NCI-H1694 treated with DMSO at 0.1 percent for 48 hours (cell line): ENCODE measurements at places on chromosomes 7 and 10.
A peak's percentile ranks its signal among the peaks of the same experiment; 100 is the strongest.

GRCh38 chr7:27314111-27314510, 71.5 kb downstream of the EVX1 start:
- peak; percentile 25 for DNase-seq

DNA sequence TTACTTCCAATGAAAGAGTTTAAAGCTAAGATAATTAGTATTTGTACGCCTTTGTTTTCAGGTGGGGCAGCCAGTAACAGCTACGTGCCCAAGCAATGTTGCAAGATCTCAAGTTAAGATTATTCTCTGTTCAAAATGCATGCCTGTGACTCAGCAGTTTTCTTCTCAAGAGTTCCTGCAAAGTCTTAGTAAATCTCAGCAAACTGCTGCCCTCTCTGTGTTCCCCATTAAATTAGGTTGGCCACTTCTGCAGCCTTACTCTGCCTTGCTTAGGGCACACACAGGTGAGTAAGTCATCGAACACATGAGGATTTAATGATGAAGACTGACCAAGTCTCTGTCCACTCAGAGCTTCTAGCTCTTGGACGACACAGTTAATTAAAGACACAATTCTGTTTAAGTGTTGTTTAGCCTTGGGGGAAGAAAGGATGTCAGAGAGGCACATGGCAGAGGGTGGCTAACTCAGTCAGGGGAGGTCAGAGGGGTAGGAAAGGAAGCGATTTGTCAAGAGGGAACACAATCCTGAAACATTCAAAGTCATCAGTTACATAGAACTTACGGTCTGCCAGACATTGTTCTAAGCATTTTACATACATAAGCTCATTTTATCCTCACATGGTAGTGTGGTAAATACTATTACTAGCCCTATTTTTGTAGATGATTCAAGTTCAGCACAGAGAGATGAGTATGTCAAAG, 20.2 kb upstream of the SLC35G1 start:
- no peak for DNase-seq

- DNase-seq, result no peak
Measured at GRCh38 chr10:110074758-110075671, 67.2 kb downstream of the ADD3 start.

DNA sequence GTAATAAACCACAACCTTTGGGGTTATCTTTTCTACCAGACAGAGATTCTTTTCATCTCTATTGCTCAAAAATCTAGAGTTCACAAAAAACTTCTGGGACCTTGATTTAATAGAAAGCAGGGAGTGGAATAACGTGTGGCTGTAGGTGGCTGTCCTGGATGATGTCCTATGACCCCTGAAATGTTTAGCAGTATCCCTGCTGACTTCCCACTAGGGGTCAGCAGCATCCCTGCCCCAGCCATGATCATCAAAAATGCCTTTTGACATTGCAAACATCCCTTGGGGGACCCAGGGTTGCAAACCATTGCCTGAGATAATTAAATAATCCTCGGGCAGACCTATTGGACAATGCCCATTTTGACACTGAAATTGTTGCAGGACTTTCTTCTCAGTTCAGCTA, 177.1 kb downstream of the USP6NL start:
- no peak for DNase-seq

DNA sequence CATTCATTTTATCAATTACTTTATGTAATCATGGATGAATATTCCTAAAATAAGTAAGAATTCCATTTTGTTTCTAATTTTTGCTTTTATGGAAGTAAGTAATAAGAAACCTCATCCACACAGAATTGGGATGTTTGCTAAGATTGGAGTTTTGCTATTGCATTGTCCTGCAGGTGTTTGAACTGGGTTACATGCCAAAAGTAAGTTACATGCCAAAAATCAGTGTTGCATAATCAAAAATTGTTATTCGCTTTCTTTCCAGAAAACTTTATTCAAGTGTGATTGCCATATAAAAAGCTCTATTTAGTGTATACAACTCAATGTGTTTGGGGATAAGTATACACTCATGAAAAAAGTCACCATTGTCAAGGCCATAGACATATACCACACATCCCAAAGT, 346.7 kb upstream of the PLXDC2 start:
- DNase-seq, result no peak

- no peak for DNase-seq
Measured at GRCh38 chr7:107047902-107048782, 3.6 kb downstream of the PRKAR2B start.

DNA sequence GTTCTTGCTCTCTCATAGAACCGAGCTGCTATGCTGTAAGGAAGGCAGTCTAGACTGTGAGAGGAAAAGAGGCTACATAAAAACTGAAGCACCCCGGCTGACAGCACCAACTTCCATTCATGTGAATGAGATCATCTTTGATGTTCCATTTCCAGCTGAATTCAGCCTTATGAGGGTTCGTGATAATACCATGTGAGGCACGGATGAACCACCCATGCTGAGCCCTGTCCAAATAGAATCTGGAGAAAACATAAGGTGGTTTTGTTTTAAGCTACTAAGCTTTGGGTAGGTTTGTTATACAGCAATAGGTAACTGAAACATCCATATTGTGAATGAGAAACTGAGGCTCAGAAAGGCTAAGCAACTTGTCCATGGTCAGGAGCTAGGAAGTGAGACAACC, 6.9 kb upstream of the VAX1 start:
- DNase-seq, result no peak

- no peak for DNase-seq
Measured at GRCh38 chr10:34816085-34816496, 995 bp upstream of the PARD3 start.

DNA sequence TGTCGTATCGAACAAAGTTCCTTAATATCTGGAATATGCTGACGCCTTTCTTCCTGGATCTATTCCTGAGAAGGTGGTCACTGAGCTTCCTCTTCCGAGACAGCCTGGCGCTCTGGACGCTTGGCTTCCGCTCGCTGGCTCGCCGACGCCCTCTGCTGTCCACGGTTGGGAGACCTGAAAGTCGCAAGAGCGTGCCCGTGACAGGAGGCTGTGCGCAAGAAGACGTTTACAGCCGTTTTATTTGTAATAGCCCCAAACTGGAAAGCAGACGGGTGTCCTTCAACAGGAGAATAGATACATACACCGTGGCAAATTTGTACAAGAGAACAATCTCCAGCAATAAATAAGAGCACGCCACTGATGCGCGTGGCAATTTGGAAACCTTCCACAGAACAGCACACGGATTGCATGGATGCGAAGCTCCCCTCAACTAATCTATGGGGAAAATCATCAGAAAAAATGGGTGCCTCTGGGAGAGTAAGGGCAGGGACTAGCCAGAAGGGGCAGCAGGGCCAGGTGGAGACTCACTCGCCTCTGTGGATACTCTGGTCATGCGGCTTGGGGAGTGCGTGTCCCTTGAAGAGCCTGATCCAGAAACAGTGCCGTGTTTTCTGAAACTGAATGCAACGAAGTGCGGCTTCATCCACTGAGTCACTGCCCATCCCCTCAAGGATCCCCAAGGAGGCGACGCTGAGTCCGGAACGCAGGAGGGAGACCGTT, 41.5 kb upstream of the BNIP3 start:
- DNase-seq, result peak; percentile 0

DNA sequence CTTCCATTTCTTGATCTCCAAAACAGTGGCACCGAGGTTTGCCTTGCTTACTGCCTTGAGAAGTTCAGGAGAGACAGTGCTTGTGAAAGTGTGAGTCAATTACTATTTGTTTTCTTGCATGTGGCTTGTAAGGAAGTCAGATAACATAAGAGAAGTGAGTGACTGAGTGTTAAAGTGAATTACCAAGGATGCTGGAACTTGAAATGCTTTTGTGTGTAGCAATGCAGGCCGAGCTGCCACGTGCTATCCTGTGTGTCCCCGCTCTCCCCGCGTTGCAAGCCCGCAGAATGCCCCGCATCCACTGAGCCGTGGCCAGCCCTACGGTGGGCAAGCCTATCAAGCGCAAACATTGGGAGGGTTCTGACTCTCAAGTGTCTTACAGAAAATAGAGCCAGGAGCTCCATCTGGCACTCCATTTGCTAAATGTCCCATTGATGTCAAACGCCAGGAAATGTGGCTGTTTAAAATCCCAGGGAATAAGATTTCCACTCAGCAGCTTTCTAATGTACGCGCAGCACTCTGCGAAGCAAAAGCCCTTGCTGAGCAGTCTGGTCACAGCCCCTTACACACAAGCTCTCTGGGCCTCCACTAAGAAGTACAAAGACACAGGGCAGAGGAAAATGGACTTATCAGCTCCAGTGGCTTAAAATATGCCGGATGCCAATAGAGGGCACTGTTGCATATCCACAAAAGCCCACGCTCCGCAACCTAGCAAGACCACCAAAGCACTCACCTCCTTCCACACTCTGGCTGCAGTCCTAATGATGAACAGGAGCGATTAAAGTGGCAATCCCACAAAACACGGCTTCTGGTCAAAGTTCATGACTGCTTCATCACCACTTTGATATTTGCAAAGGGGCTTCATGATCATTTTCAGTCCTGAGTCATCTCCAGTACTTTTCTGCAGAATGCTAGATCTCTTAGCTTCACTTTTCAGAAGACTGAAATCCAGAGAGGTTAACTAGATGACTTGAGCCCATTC, 158.0 kb upstream of the ITGB1 start:
- DNase-seq, result peak; percentile 36

DNA sequence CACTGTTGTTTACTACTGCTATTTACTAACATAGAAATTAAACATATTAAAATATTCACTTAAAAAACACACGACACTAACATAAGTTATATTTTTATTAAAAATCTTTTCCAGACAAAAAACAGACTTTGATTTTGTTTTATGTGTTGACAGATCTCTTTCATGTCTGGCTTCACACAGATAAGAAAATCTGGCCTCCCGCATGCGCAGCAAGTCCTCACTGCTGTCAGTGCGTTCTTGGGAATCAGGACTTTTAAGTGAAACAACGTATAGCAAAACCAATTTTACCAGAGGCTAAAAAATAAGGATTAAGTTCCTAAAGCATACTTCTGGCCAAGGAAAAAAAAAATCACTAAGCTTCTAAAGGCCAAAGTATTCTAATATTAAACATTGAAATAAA, 1.2 kb upstream of the IDI1 start:
- DNase-seq, result no peak

DNA sequence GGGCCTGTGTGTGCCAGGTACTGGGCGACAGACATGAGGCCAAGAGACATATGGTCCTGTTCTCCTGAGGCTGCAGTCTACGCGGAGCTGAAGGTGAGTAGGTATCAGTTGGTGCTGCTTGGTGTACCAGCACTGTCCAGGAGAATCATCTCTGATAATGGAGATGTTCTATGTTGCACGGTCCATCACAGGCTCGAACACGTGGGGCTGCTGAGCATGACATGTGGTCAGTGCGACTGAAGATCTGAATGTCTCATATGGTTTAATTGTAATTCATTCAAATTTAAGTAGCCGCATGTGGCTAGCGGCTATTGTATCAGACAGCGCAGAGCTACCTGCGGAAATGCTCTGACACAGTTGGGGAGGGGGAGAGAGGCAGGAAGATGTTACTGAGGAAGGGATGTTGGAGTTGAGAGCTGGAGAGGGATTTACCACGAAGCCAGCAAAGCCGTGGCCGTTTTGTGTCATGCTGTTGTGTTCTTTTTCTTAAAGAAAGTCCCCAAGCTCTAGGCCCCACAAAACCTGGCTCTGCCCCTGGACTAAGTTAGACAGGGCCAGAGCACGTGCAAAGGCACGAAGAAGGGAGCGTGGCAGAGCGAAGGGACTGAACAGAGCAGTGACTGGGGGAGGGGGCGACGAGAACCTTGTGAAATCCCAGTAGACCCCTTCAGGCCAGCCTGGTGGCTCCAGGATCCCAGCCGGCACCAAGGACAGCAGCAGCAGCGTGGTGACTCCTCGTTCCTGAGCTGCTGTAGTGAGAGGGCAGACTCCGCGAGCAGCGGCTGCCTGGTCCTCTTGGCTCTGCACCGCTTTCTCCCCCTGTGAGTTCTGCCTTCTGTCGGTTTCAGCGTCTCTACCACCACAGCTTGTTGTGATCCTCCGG, 20.0 kb downstream of the SMKR1 start:
- no peak for DNase-seq

DNA sequence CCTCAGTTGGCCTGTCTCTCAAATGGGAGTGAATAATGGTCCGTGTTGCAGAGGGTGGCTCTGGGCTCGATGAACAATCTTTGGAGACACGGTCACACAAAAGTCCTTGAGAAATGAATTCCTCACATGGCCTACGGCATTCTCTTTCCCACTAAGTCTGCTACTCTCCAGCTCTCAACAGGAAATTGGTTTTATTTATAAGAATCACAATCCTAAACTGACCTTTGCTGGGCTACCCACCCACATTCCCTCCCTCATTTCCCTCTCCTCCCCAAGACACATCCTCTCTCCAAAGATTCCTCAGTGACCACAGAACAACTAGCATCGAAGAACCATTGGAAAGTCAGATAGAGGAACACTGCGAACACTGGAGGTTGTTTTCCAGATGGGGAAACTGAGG, 4.7 kb downstream of the AFAP1L2 start:
- DNase-seq, result no peak

DNA sequence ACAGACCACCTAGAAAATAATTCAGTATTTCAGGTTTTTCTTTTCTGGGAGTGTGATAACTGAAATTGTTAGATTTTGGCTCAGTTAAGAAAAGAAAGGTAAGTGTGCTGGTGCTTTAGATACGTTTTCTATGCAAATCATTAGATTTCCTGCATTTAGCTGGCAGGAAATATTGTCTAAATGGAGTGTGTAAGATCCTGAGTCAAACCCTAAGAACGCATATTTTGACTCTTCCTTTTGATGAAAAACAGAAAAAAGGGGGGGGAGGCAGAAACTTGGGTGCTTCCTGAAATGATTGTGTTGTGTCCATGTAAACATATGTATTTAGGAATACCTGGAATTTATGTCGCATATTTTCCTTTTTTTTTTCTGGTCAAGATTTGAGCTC, 1.2 kb downstream of the GRK5 start:
- no peak for DNase-seq

DNA sequence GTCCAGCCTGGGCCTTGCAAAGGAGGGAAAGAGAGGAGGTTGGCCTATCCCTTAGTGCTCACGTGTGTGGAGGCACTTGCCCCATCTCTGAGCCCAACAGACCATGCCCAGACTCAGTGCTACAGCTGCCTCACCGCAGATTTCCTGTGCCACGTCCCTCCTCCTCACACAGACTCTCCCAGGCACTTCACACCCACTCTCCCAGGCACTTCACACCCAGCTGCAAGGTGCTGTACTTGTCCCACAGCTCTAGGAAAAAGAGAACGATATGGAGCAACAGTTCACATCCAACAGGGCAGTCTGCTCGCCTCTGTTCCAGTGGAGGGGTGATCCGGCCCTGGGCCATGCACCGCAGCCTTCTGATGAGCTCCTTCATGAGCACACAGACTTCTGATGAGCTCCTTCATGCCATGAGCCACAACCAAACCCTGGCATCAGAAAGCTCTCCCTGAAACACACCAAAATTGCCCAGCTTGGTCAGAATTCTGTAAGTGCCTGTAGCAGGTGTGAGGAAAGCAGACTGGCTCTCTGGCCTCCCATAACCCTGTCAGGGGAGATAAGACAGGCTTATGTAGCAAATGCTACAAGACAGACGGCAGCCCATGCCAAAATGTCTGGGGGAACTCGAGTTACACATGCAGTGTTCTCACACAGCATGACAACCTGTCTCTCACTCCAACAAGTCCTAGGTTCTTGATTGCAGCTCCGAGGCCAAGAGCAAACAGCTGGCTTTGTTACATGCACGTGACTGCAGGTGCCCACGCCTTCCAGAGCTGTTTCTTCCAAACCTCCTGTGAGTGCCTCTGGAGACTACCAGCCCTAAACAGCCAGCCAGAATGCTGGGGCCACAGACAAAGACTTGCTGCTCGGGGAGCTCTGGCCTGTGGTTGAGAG, 348.5 kb downstream of the GRID1 start:
- peak; percentile 37 for DNase-seq
